Foreskin keratinocyte (primary cell): ENCODE measurements at places on chromosomes 5 and 9.
A peak's percentile ranks its signal among the peaks of the same experiment; 100 is the strongest.

DNA sequence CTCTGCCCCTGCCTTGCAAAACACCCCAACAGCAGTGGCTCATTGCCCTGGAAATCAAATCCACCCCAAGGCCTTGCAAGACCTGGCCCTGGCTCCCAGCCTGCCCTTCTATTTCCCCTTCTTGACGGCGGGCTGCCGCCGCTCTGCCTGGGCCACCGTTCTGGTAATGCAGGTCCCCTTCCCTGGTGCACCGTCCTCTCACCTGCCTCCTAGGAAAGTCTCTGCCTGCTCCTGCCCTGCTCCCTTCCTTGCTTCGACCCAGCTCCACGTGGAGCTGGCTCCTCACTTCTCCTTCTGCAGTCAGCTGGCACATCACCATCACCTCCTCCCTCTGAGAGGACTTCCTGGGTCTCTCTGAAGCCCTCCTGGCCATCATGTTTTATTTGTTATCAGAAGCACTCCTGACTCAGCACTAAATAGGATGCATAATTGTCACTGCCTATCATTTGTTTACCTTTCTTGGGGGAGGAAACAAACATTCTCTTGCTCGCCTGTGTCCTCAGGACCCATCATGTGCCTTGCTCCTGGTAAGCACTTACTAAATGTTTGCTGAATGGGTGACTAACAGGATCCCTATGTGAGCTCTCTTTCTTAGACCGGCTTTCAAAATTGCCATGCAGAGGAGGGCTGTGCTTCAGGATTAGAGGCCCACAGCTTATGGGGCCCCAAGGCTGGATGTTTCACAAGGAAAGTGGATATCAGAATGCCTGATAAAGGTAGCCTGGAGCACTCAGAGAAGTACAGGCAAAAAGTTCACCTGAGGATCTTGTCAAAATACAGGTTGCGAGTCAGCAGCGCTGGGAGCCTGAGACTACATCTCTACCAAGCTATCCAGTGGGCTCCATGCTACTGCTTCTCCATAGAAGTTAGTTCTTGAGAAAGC lies 19.6 kb upstream of the C5orf47 start:
- peak; percentile 25 for DNase-seq

GRCh38 chr5:15807871-15808270 lies 307.9 kb downstream of the FBXL7 start:
- no peak for DNase-seq

- peak; percentile 64 for DNase-seq
These were observed 106.3 kb downstream of the NDUFAF2 start for GRCh38 chr5:61051267-61051666.

GRCh38 chr5:154320224-154321089 lies 125.3 kb upstream of the SAP30L start:
- DNase-seq = no peak

GRCh38 chr9:120936764-120937122 lies 10.1 kb upstream of the TRAF1 start:
- no peak for DNase-seq

GRCh38 chr9:98314381-98315066 lies 59.1 kb upstream of the TBC1D2 start:
- peak; percentile 28 for DNase-seq

DNA sequence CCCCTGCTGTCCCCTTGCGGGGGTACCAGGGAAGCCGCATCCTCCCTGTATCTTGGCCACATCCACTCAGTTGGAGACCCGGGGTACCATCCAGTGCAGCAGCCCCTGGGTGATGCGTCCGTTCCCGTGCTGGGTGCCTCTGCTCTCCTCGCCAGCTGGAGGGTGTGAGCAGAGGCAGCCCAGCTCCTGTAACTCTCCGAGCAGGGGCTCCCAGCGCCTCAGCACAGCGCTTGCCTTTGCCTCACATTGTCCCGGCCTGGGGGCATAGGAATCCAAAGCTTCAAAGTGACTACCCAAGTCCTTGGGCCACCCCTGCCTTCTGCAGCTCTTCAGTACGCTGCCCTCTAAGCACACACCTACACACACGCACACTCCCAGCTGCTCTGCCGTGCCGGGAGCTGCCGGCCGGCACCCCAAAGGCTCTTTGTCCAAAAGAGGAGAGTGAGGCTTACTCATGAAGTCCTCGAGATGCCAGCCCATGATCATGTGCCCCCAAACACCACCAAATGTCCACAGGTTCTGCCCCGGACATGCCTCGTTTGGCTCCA lies 733 bp downstream of the ANGPTL2 start:
- no peak for DNase-seq

DNA sequence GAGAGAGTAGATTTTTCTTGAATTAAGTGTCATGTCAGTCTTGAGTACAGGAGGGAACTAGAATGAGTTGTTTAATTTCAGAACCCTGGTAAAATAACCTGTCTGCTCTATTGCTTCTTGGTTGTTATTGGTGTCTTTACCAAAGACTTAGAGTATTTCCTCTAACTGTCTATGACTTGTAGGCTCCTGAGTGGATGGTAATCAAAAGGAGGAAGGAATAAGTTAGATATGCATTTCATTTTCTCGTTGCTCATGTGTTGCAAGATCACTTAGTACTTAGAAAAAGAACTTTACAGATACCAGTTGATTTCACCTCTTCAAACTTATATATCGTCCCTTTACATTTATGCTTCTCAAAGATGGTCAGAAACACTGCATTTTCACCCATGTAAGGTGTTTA lies 31.1 kb downstream of the UHRF2 start:
- no peak for DNase-seq

GRCh38 chr5:56569076-56569475 lies 246.3 kb upstream of the MAP3K1 start:
- DNase-seq = no peak

- DNase-seq = no peak
These were observed 18.6 kb upstream of the TMEM174 start for GRCh38 chr5:73154208-73155006.

DNA sequence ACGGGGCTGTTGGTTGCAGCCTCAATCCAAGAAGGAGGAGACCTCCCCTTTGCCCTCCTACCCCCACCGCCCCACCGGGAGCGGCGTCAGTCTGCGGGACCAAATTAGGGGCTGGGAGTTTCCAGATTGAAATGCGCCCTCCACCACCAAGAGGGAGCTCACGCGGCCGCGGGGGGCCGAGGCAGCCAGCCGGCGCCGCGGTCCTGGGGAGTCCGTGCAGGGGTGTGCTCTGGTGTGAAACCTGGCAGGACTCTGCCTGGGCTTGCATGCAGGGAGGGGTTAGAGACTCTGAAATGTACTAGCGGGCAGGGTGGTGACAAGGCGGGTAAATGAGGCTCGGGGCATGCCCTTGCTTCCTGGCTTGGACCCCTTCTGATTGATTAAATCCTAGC lies 989 bp upstream of the FBN2 start:
- peak; percentile 44 for DNase-seq

DNA sequence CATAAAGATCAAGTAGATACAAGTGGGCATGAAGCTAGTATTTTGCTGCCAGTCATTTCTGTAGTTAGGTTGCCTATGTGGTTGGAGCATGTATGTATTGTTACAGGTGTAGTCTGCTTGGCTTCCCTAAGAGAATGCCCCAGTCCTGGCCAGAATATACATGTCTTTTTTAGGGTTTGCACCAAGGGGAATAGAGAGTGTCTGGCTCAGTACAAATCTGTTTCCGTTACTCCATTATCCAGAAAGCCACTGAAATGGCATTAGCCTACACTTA lies 23.2 kb downstream of the TGFBR1 start:
- no peak for DNase-seq

DNA sequence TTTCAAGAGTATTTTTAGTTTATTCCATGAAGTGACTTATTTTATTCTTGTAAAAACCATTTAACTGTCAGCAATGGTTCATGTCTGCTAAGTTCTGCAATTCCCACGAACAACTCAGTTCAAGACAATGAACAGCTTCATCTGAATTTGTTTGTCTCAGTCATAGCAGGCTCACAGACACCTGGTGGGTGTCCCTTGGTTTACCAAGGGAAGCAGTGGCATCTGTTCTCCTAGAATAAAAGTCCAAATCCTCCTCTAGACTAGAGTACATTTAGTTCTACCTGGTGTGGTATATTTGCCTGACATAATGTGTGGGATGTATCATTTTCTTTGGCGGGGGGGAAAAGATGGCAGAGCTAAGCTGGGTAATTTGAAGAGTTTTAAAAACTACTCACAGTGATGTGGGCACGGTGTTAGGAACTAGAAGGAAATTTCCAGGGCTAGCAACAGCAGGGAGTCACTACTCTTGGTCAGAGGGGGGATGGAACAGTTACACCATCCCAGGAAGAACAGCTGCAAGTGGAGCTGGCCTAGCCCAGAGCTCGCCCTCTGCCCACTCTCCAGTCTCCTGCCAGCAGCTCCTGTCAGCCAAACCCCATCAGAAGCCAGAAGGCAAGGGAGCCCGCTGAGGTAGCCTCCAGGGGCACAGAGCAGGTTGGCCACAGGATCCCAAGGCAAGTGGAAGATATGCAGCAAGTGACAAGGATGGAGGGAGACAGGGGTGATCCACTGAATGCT lies 100.3 kb downstream of the PJA2 start:
- DNase-seq = no peak

GRCh38 chr5:126044111-126044668 lies 379.0 kb upstream of the GRAMD2B start:
- DNase-seq = peak; percentile 82

DNA sequence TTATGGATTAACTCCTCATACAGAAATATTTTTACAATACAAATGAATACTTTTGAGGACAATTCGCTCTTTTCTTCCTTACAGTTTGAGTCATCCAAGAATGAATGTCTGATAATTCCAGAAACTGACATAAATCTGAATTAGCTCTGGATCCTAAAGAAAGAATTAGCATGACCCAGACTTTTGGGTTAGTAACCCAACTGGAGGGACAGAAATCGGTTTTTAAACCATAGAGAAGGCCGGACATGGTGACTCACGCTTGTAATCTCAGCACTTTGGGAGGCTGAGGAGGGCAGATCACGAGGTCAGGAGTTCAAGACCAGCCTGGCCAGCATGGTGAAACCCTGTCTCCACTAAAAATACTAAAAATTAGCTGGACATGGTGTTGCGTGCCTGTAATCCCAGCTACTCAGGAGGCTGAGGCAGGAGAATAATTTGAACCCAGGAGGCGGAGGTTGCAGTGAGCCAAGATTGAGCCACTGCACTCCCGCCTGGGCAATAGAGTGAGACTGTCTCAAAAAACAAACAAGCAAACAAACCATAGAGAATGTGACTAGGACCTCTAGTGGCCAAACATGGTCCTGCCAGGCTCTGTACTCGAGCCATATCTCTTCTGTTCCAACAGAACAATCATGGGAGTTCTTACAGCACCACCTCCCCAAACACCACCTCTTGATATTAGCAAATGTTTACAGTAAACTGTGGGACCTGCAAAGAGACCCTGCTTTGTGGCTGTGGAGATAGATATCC lies 44.8 kb downstream of the LURAP1L start:
- DNase-seq = no peak

- peak; percentile 96 for DNase-seq
These were observed 51.7 kb downstream of the ZNF474 start for GRCh38 chr5:122180863-122181548.

DNA sequence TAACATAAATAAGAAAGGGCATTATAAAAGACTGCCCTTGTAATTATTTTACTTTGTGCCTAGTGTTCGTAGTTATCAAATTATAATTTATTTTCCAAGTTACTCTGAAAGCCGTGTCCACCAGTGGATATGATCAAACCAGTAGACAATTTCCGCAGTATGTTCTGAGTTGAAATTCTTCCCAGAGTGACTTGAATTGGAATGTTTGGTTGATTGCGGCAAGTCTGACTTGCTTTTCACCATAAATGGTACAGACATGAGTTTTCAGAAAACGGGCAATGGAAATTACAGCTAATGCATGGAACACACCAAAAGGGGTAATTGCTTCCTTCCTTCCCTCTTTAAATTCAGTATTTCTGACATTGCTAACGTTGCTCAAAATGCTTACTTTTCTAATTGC lies 56.6 kb downstream of the CHSY3 start:
- no peak for DNase-seq

DNA sequence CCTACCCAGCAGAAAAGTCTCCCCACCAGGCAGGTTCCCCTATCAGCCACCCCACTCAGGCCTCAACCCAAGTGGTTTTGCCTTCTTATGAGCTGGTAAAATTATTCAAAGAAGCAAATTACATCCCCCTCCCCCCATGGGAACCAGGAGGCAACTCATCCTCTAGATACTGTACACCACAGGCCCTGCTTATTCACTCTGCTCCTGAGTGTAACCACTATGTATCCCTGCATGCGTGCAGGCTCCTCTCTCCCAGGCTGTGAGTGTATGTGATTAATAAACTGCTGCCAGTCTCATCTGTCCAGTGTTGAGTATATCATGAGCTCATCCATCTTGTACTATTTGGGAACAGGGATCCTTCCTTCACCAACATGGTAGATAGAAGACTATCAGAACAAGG lies 8.6 kb downstream of the KCTD16 start:
- no peak for DNase-seq

GRCh38 chr5:52544738-52545137 lies 243.0 kb upstream of the ITGA1 start:
- DNase-seq = no peak

DNA sequence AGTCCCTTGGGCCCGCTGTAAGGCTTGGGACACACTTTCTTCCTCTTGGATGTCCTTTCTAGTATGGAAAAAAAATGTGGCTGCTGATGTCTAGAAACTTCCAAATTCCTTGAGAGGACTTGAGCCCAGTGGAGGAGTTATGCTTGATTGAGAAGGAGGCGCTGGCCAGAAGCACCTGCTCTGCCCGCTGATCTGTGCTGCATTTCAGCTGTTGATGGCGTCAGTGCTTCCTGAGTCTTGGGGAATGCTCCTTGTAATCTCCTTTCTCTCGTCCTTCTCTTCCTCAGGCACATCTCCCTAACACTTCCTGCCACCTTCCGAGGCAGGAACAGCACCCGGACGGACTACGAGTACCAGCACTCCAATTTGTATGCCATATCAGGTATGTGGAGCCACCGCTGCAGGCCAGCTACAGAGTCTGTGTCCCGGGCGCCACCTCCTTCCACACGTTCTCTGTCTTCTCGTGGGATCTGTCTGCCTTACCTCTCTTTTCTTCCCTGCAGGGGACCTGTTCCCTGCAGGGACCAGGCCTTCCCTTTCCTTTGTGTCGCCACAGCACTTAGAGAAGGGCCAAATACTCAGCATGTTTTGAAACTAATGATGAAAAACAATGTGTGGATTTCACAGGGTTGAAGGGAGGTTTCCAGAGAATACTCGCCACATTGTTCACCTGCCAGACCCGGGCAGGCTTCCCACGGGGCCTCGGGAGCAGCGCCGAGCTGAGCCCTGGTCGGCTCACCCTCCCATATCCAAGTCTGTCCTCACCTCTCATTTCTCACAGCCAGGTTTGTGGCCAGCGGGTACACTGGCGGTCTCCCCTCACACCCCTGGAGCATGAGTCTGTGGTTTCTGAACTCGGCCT lies 95.2 kb downstream of the MVB12B start:
- no peak for DNase-seq

DNA sequence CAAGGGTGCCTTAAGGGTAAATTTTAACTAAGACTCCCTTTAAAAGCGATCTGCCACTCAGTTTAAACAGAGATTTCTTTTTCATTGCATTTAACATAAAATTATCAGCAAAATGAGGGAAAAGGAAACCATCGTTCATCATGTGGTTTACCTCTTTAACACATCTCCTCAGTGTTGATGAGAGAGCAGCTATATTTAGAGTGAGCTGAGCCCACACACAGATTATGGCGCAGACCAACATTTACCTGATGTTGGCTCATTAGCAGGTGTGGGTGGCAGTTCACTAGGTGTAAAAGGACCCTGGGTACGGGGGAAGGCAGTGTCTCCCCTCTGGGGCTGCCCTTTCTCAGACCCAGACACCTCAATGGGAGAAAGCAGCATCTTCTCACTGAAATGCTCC lies 149.8 kb downstream of the ENTREP1 start:
- no peak for DNase-seq
